ENCODE measurements at places on chromosomes 1 and 21.
A peak's percentile ranks its signal among the peaks of the same experiment; 100 is the strongest.

- DNase-seq: no peak
Measured at GRCh38 chr21:33231526-33231925, 1.8 kb downstream of the IFNAR2 start.

GRCh38 chr1:228500901-228501871, 14.0 kb downstream of the RNF187 start:
- DNase-seq: peak; percentile 52

DNA sequence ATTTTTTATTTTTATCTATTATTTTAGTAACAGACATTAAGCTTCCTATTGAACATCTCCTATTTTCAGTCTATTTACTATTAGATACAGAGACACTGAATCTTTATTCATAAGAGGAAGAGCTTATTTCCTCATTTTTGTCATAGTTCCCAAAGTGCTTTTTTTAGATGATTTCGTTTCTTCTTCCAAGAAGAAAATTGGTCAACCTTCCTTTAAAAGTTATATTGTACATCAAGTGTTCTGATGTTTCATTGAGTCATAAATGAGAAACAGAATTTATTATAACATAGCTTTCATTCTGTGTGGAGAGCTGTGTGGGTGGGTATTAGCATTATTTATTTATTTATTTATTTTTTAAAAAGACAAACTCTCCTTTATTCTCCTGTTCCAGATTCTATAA, 50.6 kb upstream of the BACH1 start:
- DNase-seq: no peak

- no peak for DNase-seq
Measured at GRCh38 chr1:193727850-193728249, 541.4 kb upstream of the B3GALT2 start.

DNA sequence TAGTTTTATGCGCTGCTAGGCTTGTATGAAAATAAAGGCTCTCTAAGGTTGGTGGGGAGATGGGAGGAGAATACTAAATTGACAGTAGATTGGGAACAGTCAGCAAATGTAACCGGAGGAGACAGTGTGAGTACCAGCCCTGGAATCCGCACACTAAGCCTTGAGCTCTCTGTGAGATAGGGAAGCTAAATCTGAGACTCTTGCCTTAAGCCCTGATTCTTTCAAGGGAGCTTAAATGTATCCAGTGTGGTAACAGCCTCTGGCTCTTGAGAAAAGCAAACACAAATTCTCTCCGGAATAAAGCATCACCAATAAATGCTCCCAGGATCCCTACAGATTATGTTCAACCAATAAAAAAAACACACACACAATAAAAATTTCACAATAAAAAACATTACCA, 33.0 kb upstream of the PDPN start:
- DNase-seq: no peak

GRCh38 chr1:162921311-162921710, 60.3 kb upstream of the CCDC190 start:
- DNase-seq: no peak

DNA sequence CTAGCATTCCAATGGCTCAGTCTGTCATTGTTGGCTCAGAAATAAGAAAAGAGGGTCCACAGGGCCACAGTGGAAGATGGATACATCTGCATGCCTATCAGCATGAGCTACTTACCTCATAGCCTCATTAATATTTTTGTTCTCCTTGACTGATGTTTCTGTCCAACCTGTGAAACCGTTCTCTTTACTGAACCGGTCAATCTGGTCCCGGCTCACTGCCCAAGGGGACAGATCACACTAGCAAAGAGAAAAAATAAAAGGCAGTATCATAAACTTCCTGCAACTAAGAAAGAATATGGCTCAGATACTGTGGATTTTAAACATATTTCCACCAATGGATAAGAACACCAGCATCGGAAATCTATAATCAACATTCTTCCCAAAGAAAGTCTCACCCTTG, 4.7 kb downstream of the RAB29 start:
- no peak for DNase-seq

GRCh38 chr1:15799928-15800835, 7.3 kb downstream of the UQCRHL start:
- peak; percentile 27 for DNase-seq

DNA sequence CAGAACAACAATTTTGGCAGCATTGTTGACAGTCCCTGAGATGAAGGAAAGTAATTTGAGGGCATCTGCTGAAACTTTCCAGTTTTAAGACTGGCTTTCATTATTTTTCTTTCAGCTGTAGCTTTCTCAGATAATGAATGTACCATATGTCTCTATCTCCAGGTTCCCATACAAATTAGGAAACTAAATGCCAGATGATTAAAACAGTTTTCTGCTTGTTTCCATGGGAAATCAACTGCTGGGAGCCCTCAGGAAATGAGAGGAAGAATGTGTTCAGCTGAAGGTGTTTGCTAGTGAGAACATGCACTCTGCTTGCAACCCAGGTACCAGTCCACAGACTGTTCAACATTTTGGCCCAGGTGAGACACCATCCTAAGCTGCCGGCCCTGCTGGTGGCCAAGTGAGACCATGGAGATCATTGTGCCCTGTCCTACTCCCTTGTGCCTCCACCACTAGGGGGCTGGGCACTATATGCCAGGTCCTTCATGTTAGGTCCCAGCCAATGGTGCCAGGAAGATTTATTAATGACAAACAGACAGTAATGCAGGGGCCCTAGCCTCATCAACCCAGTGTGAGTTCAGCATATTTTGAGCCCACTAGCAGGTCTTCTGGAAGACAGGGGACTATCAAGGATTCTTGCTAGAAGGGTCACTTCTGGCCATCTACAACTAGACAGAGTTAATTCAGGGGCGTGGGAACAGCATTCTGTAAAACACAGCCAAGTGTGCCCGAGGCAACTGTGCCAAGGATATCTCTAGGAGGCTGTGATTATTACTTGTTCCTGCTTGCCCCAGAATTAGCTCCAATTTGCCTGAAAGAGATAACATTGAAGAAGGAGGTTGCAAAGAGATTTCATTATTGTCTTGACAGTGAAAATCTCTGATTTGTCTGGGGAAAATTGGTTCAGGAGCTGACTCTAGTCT, 17.0 kb upstream of the LRRC8C start:
- peak; percentile 11 for DNase-seq

GRCh38 chr1:93980320-93981273, 71.4 kb upstream of the GCLM start:
- DNase-seq: peak; percentile 74

DNA sequence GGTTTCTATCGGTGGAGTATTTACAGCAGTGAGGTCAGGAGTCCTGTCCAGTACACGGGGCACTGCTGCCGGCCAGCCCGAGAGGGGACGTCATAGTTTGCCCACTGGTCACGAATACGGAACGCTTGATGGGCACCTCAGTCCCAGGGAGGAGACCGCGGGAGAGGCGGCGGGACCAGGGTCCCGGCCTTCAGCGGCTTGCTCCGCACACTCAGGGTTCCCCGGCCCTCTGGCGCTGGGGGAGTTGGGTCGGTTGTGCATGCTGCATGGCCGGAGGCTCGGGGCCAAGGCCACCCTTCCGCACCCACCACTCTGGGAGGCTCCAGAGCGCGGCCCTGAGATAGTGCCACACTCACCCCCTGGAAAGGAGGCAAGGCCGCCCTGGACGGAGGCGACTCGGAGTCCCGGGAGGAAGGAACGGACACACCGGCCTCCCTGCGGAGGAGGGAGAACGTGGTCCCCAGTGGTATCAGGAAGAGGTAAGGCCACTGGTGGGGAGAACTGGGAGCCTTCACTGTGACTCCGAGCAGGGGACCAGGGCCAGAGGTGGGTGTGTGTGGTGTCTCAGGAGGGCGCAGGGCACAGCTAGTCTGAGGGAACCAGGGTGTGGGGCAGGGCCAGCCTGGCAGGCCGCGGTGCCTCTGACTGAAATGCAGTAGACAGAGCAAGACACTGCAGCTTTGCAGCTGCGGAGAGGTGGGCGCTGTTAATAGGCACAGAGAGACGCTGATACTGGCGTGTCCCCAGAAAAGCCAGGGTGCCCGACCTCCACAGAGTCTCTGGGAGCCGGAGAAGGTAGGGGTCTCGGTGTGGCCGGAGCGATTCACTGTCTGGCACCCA, 28.6 kb upstream of the PRSS38 start:
- no peak for DNase-seq

- no peak for DNase-seq
Measured at GRCh38 chr1:247335882-247336281, 4.2 kb upstream of the ZNF496 start.

GRCh38 chr1:1403653-1404052, 3.4 kb downstream of the MRPL20 start:
- no peak for DNase-seq

GRCh38 chr1:234968451-234968850, 160.2 kb downstream of the TOMM20 start:
- peak; percentile 62 for DNase-seq

- DNase-seq: no peak
Measured at GRCh38 chr1:110718452-110718851, 43.7 kb upstream of the KCNA3 start.

DNA sequence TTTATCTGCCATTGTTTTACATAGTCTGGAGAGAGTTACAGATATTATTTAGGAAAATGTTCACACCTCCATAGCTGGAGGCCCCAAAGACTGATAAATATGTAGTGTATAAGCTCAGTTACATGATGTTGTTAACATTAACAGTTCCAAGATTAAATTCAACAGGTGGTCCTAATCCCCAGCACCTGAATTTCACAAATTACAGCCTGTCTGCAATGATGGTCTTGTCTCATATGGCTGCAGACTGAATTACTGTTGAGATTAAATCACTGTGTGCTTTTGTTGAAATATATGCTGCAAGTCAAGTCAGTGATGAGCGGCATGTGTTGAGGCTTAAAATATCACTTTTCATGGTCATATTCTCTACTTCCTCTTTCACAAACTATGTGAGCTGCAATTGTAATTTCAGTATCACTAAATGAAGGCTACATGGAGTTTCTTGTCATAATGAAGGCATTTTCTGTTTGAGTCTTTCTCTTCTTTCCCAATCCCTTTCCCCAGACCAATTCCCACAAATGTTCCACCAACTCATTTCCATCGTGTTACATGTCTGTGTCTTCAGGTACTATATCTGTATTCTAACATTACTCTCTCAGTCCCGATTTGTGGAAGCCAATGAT, 4.2 kb downstream of the ST6GALNAC5 start:
- DNase-seq: no peak

GRCh38 chr1:44355582-44356305, 687 bp upstream of the ERI3 start:
- no peak for DNase-seq

- DNase-seq: peak; percentile 47
Measured at GRCh38 chr1:168488138-168488537, 55.7 kb downstream of the XCL2 start.

GRCh38 chr1:6483017-6483760, 8.3 kb downstream of the PLEKHG5 start:
- peak; percentile 45 for DNase-seq

DNA sequence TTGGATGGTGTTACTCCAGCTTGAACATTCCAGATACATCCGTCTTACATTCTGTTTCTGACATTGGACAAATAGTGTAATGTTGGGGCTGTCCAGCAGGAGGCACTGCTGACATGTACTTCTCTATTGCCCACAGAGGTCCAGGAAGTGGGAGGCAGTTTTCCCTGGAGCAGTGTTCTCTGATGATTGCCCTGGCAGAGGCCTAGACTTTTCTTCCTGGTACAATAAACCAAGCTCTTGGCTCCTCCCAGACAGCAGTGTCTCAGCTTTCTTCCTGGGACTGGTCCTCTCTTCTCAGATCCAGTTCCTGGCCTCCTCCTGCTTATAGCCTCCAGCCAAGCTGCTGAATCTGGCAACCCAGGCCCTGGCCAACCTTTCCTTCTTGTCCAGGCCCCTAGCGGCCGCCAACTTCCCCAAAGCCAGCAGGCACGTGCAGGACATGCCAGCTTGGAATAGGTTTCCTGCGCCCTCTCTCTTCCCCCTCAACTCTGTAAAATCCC, 14.9 kb upstream of the IFNLR1 start:
- DNase-seq: peak; percentile 7

DNA sequence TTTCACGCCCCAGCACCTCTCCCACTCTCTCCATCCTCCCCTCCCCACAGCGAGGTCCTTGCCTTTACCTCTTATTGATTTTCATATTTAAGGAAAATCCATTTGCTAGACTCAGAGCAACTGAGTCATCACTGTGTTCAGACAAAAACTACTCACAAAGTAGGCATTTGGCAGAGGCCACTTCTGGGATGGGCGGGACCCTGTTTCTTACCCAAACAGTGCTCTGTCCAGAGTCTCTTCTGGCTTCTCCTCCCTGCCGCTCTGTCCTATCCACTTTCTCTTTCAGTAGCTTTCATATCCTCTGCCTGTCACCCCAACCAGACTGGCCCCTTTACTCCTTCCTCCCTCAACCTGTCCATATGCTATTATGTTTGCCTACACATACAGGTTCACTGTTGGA, 2.4 kb upstream of the NAV1 start:
- no peak for DNase-seq

DNA sequence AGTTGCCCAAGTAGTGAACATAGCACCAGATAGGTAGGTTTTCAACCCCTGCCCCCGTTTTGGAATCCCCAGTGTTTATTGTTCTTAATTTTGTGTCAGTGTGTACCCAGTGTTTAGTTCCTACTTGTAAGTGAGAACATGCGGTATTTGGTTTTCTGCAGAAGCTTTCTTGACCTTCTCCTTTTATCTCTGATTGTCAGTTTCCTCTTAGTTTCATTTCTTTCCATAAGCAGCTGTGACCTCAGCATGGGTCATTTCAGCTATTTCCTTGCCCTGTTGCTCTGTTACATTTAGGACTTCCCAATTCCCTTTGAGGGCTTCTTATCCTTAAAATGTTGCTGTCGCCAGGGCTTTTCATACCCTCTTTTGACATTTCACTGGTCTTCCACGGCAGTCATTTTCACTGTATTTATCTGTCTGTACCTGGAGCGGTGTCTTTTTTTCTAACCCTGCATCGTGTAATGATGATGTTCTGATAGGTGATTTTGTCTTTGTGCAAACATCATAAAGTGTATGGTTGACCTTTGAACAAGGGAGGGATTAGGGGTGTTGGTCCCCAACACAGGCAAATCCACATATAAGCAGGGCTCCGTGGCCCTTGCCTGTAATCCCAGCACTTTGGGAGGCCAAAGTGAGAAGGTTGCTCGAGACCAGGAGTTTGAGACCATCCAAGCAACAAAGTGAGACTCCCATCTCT, 15.0 kb downstream of the ITSN1 start:
- no peak for DNase-seq

- no peak for DNase-seq
Measured at GRCh38 chr1:67652800-67653199, 32.2 kb upstream of the GADD45A start.

- DNase-seq: no peak
Measured at GRCh38 chr21:15281714-15282113, 216.9 kb upstream of the NRIP1 start.

GRCh38 chr1:2380816-2381591, 10.3 kb downstream of the MORN1 start:
- DNase-seq: no peak

- DNase-seq: no peak
Measured at GRCh38 chr1:101738475-101738874, 258.3 kb downstream of the OLFM3 start.

GRCh38 chr21:39654951-39655350, 42.2 kb downstream of the B3GALT5 start:
- no peak for DNase-seq

DNA sequence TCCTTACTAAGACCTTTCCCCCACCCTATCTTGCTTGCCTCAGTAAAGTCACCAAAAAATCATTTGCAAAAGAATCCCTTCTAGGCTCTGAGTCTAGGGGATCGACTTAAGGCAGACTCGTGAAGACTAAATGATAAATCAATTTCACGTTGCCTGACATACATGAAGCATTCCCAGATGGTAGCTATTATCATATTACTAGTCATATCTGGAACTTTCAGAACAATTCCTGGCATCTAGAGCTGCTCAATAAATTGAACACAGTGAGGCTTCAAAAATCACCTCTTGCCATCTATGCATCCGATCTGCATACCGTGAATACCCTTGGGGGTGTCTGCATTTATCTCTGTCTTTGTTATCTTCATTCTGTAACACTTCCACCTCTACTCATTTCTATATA, 49.6 kb upstream of the DAB1 start:
- no peak for DNase-seq
